ENCODE measurements at places on chromosomes 12 and 14.

- DNase-seq: peak; percentile 62
These were observed 678 bp downstream of the RPS6KA5 start for GRCh38 chr14:91059576-91060350.

- no peak for DNase-seq
These were observed 7.7 kb downstream of the PHETA1 start for GRCh38 chr12:111361073-111361716.

- peak; percentile 49 for DNase-seq
These were observed 891.1 kb downstream of the TMEM121 start for GRCh38 chr14:106417224-106418049.

- DNase-seq: no peak
These were observed 12.8 kb downstream of the ZFYVE1 start for GRCh38 chr14:73014105-73014504.

- peak; percentile 2 for DNase-seq
These were observed 74.5 kb downstream of the TMCC3 start for GRCh38 chr12:94575645-94576403.

- DNase-seq: no peak
These were observed 8.8 kb downstream of the TESC start for GRCh38 chr12:117090388-117090787.

- peak; percentile 78 for DNase-seq
These were observed 55.7 kb downstream of the VRK1 start for GRCh38 chr14:96852823-96853422.

DNA sequence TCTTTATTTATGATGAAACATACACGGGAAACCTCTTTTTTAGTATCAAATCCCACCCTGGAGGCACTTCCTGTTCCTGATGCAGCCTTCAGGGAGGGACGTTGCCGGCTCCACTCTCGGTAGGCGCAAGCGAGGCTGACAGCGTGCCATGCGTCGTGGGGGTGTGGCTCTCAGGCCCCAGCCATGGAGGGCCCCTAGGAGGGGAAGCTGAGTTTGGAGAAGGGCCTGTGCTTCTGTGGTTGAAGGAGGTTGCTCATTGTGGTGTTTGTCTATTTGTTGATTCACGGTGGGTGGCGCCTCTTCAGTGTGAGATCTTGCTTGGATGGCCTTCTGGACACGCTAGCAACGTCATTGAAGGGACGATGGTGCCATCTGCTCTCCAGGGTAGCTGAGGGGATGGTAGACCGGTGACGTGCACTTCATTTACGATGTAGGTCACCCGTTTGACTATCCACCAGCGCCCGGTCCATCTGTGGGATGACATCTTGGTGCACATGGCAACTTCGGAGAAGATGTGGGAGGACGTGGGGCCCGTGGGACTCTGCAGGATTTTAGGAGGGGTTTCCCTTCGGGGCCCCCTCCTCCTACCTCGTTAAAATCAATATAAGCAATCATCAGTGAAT is 126.3 kb upstream of the RTL1 start:
- no peak for DNase-seq

- no peak for DNase-seq
These were observed 11.0 kb downstream of the WDR20 start for GRCh38 chr14:102150744-102151143.

DNA sequence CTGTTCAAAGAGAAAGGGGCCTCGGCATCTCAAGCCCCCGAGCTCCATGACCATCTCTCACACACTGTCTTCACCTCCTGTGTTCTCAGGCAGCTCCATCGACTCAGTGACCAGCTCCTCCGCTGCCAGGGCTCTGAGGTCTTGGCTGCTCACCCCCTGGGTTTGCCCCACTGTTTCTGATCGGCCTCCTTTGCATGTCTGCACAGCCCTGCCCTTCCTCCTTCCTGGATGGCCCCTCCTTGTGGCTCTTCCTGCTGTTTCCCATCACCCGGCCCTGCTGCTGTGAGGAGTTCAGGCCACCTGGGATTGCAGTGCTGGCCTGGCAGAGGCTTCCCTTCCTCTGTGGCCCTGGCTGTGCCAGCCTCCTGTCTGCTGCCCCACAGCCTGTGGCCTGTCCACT is 38.1 kb upstream of the PIWIL1 start:
- no peak for DNase-seq

DNA sequence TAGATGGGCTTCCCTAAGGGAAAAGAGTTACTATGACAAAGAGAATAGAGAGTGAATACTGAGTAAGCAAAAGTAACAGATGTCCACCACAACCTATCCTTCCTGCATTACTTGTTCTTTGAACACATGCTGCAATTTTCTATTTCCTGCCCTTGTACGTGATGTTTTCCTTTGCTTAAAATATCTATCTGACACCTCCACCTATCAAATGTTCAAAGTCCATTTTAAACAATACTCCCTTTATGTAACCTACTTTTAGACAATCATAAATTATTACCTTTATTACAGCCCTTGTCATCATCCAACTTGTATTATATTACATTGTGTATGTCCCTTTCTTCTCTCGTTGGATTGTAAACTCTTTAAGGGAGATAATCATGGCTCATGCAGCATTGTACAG is 147.2 kb upstream of the DYRK2 start:
- no peak for DNase-seq

DNA sequence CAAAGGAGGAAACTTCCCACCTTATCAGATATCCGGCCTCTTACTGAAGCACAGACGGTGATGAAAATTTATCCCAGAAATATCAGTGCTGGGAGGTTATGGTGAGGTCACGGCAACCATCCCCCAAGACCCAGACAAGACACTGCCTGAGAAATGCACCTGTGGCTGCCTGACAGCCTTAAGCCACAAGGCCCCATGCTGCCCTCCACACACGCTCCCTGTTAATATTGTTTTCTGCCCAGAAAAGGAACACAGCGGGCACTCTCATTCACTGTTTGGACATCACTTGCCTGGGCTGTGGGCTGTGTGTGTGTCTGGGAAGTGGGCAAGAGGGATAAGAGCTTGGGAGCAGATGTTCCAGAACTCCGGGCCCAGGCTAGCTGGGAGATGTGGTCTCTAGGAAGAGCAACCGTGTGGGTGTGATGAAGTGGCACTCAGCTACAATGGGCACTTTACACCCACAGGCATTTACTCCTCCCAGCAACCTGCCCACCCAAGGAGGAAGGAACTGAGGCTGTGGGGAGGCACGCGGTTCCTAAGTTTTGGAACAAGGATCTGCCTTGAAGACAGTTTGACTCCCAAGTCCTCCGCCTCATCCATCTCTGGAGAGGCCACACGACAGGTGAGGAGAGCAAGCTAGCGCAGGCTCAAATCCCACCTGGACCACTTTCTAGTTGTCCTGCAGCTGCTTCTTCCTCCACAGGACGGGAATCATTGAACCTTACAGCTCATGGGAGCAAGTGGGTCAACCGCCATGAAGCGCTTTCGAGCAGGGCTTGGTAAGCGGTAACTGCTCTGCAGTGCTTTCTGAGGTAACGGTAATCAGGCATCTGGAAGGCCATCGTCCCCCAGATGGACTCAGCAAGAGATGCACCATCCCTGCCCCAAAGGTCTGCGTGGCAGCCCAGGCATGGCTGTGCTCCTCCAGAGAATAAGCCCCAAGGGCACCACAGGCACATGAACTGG is 91.4 kb downstream of the CHGA start:
- no peak for DNase-seq

DNA sequence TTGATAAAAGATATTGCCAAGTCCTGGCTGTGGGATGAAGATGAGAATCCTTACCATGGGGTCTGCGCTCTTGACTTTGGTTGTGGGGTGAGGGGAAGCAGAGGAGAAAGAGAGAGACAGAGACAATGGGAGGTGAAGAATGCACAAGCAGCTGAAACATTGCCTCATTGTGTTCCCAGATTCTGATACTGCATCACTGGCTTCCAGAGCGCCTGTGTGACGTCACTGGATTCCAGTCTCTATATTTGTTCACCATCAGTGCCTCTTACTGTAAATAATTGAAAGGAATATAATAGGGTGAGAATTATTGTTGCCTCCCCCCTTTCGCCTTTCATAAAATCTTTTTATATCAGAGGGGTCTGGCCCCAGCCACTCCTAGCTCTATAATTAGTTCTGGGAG is 188.9 kb upstream of the NTF3 start:
- no peak for DNase-seq

DNA sequence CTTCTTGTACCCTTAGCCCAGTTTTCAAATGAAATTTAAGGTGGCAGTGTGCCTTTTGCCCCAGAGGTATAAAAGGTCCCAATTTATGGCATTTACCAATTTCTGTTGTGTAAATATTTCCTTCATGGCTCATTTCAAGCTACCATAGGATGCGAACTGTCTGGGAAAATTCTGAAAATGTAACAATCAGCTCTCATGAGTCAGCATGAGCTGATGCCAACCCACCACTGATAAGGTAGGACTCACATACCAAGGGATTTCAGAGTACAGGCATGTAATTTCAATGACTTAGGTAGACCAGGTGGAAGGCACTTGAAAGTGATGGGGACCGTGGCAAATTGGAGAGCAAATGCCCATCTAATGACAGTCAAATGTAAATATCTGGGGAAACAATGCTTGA is 169.5 kb downstream of the TTC8 start:
- no peak for DNase-seq

- no peak for DNase-seq
These were observed 28.5 kb downstream of the PPP1R13B start for GRCh38 chr14:103818870-103819269.

GRCh38 chr12:42299392-42300308 is 26.2 kb downstream of the ZCRB1 start:
- peak; percentile 62 for DNase-seq

- DNase-seq: no peak
These were observed 66.8 kb downstream of the TXNDC16 start for GRCh38 chr14:52485350-52485960.
